ENCODE measurements at places on chromosomes 5 and 9. TPM values are rescaled to one million over a fixed set of nuclear protein-coding genes. Genes with fewer than 3 reads are reported as not detected.
A peak's percentile ranks its signal among the peaks of the same experiment; 100 is the strongest.

- H3K4me3 ChIP-seq, result no peak overlapping the region
- no peaks in the 10 kb centered on the region for H3K4me1 ChIP-seq
- no peak overlapping the region for H3K27ac ChIP-seq
Measured at GRCh38 chr5:579211-579610, 32.9 kb upstream of the CEP72 start.

IFNA13 gene
- not detected for total RNA-seq

DNA sequence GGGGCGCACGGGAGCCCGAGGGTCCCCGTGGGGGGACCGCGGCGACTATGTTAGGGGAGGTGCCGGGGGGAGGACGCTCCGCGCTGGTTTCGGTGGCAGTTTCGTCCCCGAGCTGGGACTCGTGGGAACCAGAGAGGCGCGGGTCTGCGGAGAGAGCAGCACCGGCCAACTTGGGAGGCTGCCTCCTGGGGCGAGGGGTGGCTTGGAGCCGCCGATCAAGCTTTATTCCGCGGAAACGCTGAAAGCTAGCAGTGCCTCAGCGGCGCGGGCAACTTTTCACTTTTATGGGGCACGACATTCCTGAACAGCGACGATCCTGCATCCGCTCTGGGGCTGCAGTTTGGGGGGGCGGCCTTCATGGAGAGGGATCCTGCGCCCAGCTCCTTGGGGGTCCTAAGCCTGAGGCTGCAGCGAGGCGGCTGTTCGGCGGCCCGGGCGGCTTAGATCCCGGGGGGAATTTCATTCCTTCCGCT is 369 bp downstream of the OCLN start:
- peaks cover 6% of the 10 kb centered on the region for H3K4me1 ChIP-seq
- H3K27ac ChIP-seq, result no peak overlapping the region
- H3K36me3 ChIP-seq, result no peaks in the 10 kb centered on the region
- peaks cover 72% of the 10 kb centered on the region for H3K27me3 ChIP-seq
- H3K4me3 ChIP-seq, result peak overlapping the region; percentile 79

DNA sequence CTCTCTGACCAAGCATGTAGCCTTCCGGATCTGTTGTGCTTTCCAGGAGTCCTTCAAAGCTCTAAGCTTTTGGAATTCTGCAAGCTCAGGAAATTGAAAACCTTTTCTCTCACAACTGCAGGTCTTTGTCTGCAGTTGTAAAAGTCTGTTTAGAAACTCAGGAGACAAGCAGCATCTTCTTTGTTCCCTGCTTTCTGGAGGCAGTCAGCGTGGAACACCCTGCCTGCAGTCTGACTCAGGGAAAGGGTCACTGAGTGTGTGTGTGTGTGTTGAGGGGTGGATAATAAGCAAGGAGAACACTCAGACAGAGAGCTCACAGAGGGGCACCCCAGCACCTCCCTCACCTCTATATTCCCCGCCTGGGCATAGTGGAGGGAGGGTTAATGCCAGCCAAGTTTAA is 29.1 kb downstream of the KCNIP1 start:
- peaks cover 24% of the 10 kb centered on the region for H3K27me3 ChIP-seq
- H3K36me3 ChIP-seq, result no peaks in the 10 kb centered on the region
- H3K4me3 ChIP-seq, result no peak overlapping the region
- H3K4me1 ChIP-seq, result peaks cover 2% of the 10 kb centered on the region
- no peak for DNase-seq
